Naive thymus-derived CD4-positive, alpha-beta T cell (primary cell): ENCODE measurements at places on chromosomes 1 and 21.

- peak; percentile 86 for DNase-seq
Measured at GRCh38 chr1:32335790-32336590, at the start of gene MARCKSL1. TSS of gene MARCKSL1 (minus strand) at chr1:32336233. CDS start at chr1:32336033, 200 bp downstream.

GRCh38 chr1:31099293-31100032, 33.9 kb upstream of the PUM1 start:
- no peak for DNase-seq

DNA sequence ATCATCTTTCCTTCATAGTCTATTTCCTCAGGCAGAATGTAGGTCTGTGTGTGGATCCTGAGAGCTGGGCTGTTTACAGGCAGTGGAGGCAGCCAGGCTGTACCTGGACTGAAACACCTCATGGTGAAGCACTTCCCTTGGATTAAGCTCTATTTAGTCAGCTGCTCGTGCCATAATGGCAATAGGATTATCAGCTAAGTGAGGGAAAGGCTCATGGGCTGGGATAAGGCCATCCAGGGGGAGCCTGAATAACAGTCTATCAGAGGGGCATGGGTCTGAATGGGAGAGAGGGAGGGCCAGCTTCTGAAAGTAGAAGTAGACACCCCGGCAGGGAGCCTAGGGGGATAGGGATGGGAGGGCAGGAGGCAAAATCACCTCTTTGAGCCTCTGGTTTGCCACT, 8.3 kb downstream of the RNASEL start:
- DNase-seq, result no peak

- no peak for DNase-seq
Measured at GRCh38 chr1:76425201-76426145, 350.9 kb downstream of the ST6GALNAC3 start.

DNA sequence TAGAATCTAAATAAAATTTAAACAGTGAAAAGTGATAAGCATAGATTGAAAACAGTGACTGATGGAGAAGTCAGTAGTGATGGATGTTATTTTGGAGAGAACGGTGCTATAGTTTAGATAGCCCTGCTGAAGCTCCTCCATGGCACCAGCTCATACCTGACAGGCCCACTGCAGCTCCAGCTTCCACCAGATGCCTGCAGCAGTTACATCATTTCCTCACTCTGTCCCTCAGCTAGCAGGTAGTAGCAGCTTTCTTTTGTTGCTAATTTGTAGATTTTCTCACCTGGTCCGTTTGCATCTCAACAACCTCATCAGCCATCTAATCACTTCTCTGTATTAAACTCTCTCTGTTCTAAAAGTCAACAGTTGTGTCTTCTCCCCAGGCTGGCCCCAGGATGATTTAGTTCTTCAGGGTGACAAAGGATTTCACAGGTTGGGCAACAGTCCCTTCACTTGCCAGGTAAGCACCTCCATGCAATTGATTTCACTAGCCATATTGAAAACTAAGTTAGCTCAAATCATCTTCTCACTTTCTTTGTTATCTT, 128.3 kb downstream of the LMX1A start:
- DNase-seq, result no peak

DNA sequence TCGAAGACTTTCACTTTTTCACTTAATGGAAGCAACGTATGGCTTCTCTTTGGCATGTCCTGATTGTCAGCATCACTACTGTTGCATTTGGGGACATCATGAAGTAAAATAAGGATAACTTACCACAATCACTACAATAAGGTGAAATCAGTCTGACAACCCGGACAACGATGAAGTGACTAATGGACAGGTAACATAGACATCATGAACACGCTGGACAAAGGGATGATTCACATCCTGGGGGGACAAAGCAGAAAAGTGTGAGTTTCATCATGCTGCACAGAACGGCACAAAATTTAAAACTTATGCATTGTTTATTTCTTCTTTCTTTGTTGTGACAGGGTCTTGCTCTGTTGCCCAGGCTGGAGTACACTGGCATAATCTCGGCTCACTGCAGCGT, 53.9 kb downstream of the FH start:
- DNase-seq, result no peak

- no peak for DNase-seq
Measured at GRCh38 chr1:68132426-68133130, 82.2 kb upstream of the DIRAS3 start.

- DNase-seq, result no peak
Measured at GRCh38 chr1:59061876-59062275, 235.0 kb upstream of the FGGY start.

DNA sequence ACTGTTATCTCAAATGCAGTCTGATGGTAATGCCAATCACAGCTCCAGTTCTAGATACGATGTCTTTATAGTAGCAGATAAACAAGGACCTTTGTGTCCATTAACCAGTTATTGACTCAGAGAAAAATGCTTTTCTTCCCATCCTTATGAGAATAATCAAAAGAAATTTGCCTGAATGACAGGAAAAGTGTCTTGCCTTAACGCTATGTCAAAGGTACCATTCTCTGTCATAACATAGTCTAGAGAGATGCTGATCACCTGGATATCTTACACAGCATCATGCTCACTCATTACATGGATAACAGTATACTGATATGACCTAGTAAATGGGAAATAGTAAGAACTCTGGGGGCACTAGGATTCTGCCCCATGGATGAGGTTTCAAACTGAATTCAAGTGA, 151.7 kb upstream of the NEGR1 start:
- no peak for DNase-seq

GRCh38 chr1:150575518-150576366, 3.7 kb downstream of the MCL1 start:
- DNase-seq, result no peak

- no peak for DNase-seq
Measured at GRCh38 chr1:223000632-223001031, 142.4 kb downstream of the TLR5 start.

- DNase-seq, result no peak
Measured at GRCh38 chr1:26138974-26139558, 19.8 kb upstream of the FAM110D start.

- DNase-seq, result no peak
Measured at GRCh38 chr1:103087256-103087655, 21.1 kb downstream of the COL11A1 start.

DNA sequence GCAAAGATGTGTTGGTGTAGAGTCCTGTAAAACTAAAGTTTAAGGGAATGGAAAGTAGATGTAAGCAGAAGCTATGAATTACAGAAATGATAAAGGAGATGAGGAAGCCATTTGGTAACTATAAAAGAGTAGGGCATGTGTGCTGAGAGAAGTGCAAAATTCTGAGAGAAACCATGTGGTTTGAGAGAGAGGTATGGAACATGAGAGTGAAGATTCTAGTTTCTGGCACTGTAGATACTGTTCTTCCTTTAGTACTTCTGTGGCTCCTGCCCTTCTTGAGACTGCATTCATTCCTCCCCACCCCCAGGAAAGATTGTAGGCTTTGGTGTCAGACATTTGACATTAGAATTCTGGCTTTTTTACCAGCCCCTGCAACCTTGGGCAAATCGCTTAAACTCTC, 15.4 kb downstream of the RALGPS2 start:
- DNase-seq, result no peak

GRCh38 chr1:32400876-32401631, 6.8 kb upstream of the BSDC1 start:
- DNase-seq, result peak; percentile 25

- DNase-seq, result no peak
Measured at GRCh38 chr1:157279138-157279801, 141.1 kb upstream of the ETV3 start.

DNA sequence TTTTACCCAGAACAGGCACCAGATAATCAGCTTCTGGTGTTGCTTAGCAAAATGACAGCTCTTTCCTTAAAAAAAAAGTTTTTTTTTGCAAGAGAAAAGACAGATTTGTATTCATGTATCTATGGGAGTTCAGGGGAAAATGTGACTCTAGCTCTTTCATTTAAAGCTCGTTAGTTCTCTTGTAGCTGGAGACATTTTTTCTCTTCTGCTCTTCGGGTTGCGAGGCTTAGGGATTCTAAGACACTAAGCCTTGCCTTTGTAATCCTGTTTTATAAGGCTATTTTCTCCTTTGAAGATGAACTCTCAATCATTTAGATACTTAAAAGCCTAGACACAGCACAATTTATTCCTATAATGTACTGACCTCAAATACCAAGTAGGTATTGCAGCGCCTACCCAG, 40.3 kb upstream of the EDARADD start:
- DNase-seq, result no peak

- no peak for DNase-seq
Measured at GRCh38 chr1:3641816-3642215, 8.1 kb downstream of the WRAP73 start.

DNA sequence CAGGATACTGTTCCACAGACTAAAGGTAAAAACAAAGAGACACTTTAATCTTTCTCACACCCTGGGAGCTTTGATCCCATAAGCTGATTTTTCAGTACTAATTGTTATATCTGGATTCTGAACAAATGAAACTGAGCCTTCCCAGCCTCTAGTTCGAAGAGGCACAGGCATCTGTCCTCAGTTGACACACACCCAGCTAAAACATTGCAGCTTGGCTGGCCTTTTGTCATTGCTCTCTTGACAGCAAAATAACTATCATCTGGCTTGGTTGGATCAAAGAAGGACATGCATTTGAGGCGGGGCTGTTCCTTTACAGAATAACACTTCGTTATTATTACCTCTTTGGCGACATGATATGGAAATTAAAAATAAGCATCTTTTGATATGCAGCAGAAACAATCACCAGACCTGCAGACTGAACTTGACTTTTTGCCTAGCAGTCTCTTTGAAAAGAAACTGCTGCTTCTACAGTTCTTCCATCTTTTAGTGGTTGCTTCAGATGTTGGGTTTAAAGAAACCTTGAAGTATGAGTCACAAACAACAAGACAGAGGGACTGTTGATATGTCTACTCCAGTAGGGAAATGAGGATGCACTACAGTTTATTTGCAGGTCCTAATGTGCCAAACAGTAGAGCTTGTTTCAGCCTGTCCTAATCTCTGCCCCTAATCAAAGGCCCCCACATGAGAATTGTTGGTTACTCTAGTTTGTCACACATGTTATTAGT, 166.5 kb downstream of the TPR start:
- no peak for DNase-seq

DNA sequence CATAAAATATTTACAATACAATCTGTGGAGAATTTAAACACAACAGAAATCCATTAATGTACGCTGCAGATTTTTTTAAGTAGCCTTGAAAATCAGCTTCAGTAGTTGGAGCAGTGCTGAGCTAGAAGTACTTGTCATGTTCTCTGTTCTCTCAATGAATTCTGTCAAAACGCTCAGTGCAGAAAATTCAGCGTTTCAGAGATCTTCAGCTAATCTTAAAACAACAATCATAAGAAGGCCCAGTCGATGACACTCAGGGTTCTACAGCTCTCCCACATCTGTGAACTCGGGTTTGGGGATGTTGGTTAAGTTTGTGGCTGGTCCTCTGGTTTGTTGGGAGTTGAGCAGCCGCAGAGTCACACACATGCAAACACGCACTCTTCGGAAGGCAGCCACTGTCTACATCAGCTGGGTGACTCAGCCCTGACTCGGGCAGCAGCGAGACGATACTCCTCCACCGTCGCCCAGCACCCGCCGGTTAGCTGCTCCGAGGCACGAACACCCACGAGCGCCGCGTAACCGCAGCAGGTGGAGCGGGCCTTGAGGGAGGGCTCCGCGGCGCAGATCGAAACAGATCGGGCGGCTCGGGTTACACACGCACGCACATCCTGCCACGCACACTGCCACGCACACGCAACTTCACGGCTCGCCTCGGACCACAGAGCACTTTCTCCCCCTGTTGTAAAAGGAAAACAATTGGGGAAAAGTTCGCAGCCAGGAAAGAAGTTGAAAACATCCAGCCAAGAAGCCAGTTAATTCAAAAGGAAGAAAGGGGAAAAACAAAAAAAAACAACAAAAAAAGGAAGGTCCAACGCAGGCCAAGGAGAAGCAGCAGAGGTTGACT, 161.2 kb downstream of the RUNX1 start:
- DNase-seq, result peak; percentile 70

DNA sequence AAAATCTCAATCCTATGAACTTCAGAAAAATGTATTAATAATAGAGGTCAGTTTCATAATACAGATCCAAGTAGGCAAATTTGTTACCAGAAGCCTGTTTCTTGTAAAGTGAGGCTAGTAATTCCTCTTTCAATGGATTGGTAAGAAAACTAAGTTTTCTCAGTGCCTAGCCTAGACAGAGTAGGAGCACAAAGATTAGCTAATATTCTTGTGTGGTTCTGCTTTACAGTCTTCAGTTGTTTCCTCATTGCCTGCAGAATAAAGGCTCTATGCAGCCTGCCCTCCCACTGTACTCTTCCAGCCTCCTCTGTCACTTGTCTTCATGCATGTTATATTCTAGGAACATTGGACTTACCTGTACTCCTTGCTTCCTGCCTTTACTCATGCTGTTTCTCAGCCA, 2.4 kb upstream of the PPP1R15B start:
- no peak for DNase-seq

GRCh38 chr1:4050998-4051397, 150.9 kb upstream of the C1orf174 start:
- no peak for DNase-seq

- peak; percentile 84 for DNase-seq
Measured at GRCh38 chr1:207825719-207826556, 74.1 kb downstream of the CD46 start.

DNA sequence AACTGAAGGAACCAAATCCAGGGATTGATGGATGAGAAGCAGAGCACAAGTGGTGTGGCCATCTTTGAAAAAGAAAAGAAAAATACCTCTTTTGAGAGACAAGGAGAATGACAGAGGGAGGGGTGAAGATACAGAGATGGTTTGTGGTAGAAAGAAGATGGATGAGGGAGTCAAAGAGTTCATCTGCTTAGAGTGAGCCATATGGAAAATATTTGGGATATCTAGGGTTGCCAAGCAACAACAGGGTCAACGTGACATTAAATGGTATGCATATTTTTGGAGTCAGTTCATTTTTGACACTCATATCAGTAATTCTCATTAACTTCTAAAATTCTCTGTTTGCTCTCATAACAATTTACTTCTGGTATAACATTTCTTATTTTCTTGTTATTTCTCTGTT, 50.7 kb downstream of the MACF1 start:
- DNase-seq, result no peak

DNA sequence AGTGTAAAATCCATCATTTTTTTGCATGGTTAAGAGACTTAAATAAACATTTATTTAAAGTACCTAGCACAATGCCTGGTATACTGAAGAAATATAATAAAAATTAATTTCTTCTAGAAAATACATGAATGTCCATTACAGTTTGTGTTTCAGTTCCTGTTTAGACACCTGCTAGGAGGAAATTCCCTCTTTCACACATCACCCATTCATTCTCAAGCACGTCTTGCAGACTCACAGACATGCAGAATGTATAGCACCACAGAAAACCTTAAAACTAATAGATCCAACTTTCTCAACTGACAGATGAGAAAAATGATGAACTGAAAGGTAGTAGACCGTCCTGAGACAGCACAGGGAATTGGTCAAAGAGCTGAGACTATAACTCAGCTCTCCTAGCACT, 172.2 kb upstream of the C8B start:
- DNase-seq, result no peak

DNA sequence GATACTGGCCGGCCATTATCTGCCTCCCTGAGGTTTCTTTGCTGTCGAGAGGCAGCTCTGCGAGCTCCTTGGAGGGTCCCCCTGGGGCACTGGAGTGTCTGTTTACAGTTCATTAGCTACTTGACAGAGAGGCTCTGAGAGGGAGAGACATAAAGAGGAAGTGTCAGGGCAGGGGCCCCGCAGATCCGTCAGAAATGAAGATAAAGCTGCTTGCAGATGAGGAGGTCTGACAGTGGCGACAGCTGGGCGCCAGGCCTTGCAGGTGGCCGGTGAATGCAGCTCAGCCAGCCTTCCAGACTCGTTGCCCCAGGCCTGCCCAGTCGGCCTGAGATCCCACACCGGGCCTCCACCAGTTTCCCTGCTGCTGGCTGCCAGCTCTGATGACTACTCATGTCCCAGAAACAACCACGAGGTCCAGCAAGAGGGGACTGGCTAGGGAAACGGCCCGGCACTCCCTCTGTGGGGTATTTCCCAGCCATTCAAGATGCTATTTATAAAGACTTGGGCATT, 84.7 kb downstream of the DISP3 start:
- no peak for DNase-seq
